GM12892 (cell line): ENCODE measurements at places on chromosomes 5 and 9.

- DNase-seq, result no peak
These were observed 25.5 kb downstream of the OLFML2A start for GRCh38 chr9:124802426-124802825.

DNA sequence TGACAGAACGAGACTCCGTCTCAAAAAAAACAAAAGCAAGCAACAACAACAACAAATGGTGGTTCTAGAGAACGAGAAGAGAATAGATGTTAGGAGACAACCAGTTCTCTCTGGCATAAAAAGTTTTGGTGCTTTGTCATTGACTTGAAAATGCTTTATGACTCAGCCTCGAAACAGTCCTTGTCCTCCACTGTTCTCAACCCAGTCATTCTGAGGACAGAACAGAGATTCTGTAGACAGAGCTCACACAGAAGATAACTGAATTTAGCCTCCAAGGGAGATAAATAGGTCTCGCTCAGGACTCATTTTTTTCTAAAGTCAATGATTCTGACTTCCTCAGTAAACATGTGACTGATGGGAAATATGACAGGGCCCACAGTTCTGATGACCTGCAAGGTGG is 76.0 kb upstream of the FSTL4 start:
- DNase-seq, result no peak

DNA sequence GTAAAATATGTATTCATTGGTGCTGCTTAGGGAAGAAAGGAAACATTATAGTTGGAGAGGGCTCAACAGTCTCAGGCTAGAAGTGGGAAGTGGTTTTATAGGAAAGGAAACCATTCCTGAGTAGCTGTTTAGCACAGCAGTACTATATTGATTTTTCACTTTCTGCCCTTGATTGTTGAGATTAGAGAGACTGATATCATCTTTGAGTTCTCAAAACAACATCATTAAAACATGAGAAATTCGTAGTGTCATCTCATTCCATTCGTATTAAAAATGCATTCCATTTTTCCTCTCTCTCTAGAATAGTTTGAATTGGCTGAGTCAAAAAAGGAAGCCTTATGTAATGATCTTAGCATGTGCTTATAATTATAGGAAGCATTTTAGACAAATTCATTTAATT is 14.1 kb downstream of the POLR3G start:
- DNase-seq, result no peak

DNA sequence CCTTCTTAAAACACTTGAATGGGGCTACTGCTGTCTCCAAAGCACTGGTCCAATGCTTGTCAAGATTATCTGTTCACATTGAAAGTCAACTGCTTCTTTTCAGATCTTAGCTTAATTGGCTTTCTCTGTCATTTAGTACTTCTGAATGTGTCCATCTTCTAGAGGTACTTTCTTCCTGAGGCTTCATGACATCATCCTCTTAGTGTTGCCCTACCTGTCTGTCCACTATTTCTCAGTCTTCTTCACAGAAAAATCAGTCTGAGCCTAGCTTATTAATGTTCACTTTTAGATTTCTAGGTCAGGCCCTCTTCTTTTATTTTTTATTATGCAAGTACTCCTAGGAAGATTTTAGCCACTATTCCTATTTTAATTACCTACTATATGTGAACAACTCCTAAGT is 899.9 kb downstream of the DTWD2 start:
- no peak for DNase-seq

GRCh38 chr5:16776611-16777251 is 159.4 kb downstream of the MYO10 start:
- DNase-seq, result no peak

- DNase-seq, result peak; percentile 38
These were observed 178.8 kb downstream of the SPOCK1 start for GRCh38 chr5:137320056-137321045.
